Sigmoid colon (tissue), 7 donors: ENCODE measurements at places on chromosomes 11 and 22.

- DNase-seq = peak; percentile 56
Measured at GRCh38 chr11:69367211-69367964, 73.4 kb downstream of the MYEOV start.

GRCh38 chr11:17397311-17398002 is 9.0 kb upstream of the KCNJ11 start:
- no peak for DNase-seq

GRCh38 chr11:80451105-80451504 is 1010.3 kb upstream of the TENM4 start:
- no peak for DNase-seq

DNA sequence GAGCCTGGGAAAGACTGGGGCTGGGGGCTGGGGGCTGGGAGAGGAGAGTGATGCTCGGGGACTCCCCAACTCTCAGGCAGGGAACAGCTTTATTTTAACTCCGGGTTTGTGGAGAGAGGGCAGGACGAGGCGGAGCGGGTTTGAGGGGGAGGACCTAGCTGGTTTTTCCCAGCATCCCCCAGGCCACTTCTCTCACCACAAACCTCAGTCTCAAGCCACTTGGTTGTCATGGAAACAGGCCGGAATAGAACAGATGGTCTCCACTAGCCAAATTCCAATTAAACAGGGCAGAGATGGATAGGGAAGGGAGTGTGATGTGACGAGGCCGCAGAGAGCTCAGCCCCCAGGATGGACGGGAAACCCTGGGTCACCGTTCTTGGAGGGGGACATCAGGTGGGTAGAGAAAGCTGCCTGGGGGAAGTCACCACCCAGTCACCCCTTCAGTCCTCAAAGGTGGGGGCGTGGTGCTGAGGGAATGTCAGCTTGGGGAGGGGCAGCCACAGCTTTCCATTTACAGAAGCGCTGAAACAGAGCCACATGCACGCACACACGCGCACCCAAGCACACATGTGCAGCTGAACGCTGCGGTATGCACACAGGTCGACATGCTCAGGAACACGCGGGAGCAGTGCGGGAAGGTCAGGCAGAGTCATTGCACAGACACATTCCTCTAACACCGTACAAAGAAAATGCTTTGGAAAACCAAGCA is 19.2 kb downstream of the NECTIN1 start:
- no peak for DNase-seq

DNA sequence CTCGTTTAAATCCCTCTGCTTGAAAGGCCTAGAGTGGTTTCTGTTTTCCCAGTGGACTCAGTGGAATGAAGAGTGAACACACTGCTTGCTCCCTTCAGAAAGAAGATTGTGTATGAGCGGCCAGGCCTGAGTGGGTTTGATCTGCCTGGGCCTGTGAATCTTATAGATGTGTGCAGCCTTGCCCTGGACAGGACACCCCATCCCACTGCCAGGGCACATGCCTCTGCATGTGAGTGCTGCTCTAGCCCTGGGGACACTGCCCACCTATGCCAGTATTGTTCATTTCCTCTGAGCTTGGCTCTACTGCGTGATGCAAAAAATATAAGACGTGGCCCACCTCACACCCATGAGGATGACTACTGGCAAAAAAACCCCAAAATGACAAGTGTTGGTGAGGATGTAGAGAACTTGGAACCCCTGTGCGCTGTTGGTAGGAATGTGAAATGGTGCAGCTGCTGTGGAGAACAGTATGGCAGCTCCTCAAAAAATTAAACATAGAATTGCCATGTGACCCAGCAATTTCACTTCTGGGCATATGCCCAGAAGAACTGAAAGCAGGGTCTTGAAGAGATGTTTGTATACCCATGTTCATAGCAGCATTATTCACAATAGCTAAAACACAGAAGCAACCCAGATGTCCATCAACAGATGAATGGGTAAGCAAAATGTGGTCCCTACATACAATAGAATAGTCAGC is 27.3 kb upstream of the NECTIN1 start:
- no peak for DNase-seq

DNA sequence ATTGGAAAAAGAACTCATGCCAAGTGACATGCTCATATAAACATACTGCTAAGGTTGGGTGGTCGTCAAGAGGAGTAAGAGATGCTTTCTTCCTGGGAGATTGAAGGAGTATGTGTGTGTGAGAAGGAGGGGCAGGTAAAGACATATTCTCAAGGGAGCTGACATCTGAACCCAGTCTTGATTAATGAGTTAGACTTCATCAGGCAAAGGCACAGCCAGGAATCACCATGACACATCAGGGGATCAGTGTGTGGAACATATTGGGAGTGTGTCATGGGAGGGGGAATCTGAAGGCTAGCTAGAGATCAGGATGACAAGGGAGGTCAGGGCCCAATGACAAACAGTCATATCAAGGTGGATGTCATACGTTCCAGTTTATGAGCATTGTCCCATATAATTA is 14.9 kb downstream of the CNTF start:
- DNase-seq = no peak

DNA sequence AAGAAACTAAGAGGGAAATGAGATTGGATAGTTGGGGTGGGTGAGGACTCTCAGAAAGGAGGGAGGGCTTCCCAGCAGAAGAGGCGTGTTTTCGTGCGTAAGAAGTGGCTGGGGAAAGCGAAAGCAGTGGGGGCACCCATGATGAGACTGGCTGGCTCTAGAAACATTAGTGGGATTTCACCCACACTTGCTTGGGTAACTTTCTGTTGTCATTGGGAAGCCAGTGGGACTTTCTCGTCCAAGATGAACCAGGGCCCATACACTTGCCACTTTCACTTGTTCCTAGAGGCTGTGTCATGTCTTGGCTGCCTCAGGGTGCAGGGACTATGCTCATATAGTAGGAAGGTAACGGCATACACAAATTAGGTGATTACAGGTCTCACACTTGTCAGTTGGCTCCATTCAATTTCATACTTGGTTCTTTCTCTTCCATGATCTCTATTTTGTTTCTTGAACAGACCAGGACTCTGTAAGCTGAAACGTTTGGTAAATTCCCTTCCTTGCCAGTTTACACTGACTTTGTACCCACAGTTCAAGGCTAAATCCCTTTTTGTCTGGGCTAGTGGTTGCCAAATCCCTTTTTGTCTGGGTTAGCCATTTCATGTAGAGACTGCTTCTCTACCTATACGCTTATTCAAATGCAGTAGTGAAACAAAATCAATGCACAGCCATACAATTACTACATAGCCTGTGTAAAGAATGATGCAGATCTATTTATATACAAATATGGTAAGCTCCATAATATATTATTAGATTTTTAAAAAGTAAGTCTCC is 42.0 kb upstream of the CXCR5 start:
- DNase-seq = no peak

DNA sequence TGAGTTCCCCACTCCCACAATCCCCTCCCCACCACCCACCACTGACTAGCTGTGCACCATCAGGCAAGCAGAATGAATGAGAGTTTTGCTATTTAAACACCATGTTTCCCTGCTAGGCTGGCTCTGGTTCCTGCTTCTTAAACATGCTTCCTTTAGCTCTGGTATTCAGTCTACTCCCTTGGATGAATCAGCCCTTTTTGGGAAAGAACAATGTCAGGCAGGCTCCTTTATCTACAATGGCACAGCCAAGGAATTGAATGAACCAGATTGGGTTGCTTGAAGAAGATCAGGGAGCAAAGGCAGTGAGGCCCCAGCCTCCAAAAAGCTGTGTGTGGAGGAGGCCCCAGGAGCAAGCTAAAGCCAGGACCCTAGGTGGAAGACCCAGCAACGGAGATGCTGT is 92.9 kb upstream of the ISX start:
- no peak for DNase-seq

GRCh38 chr22:36246718-36247117 is 6.2 kb upstream of the APOL1 start:
- no peak for DNase-seq

DNA sequence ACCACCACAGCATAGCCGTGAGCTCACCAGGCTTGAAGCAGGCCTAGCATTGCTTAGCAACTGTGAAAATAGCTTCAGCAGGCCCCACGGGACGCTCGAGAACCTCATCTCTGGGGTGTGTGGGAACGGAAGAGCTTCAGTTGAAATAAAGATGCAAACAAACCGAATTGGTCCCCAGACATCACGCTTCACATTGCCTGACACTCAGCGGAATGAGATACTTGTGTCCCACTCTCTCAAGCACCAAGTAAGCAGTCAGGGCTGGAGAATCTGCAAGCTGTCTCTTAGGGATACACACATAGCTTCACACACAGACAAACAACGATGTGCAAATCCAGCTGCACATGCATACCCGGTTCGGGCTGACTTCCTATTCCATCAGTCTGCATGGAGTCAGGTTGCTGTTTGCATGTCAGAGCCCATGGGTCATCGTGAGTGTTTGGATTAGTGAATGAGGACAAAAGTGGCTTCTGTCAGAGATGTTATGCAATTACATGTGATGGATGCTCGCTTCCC is 205.7 kb downstream of the SNX19 start:
- DNase-seq = no peak

- peak; percentile 91 for DNase-seq
Measured at GRCh38 chr22:27113211-27113635, 455.8 kb downstream of the MIAT start.

- no peak for DNase-seq
Measured at GRCh38 chr22:20583471-20583922, 76.1 kb downstream of the MED15 start.

- DNase-seq = no peak
Measured at GRCh38 chr22:22710719-22711531, 66.5 kb downstream of the GGTLC2 start.

- no peak for DNase-seq
Measured at GRCh38 chr11:119935349-119935925, 202.5 kb downstream of the TRIM29 start.

DNA sequence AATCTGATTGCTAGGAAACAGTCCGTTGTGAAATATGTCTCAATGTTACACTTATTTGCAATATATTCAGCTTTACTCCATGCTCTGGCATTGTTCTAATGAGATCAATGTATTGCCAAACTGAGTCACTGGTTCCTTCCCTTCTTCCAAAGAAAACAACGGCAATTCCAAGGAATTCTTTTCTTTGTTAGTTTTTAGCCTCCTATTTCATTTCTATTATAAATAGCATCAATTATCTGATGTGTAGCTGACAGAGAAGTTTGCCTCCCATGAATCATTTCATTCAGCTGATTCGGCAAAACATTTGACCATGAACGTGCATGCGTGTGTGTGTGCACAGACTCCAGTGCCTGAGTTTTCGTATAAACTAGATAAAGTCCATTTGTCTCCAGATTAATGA is 346.8 kb downstream of the ETS1 start:
- DNase-seq = no peak

DNA sequence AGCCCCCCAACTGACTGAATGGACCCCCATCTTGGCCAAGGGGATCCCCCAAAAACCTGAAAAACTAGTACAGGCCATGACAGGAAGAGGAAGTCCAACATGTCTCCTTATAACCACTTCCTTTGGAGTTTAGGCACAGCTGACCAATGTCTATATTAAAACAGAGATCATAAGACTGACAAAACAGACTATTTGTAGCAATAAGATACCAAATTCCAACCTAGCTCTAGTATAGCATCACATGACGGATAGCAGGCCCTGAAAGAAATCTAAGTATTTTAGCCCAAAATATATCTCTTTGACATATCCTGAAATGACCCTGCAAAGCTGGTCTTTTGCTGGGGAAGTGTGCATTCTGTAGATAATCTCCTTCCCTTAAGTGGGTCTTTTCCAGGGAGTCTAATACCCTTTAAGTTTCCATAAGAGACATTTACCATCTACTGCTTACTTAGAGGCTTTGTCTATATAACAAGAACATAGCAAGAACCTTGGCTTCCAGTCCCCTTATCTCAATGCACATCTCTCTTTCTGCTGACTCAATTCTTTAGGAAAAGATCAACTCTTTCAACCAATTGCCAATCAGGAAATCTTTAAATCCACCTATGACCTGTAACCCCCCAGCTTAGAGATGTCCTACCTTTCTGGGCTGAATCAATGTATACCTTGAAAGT is 34.9 kb upstream of the ACER3 start:
- no peak for DNase-seq

DNA sequence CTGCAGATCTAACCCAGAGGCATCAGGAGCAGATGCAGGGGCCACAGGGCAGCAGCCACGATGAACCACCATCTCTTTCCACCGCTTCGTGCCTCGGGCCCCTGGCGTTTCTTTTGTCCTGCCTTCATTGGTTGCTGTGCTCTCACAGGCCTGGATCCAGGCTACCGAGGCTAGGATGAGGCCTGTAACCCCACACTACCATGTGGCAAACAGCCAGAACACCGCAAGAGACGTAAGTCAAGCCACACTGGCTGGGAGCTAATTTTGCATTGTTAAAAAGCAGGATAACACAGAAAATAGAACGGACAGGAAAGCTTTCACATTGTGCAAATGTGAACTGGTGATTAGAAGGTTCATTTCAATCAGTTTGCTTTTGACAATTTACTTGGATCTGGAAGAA is 15.7 kb upstream of the ARFGAP3 start:
- DNase-seq = no peak

DNA sequence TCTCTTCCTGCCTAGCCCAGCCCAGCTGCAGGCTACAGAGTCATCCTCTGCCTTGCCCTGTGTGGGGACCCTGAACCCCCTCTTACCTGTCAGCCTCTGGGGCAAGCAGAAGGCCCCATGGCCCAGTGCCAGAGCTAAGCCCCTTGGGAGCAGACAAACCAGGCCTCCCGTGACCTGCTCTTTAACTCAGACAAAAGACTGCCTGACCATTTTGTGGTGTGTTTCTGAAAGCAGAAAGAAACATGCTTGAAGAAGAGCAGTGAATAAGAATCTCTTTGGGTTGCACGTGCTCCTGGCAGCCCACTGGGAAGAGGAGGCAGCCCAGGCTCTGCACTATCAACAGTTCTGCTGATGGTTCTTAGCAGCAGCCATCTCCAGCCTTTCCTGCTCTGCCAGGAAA is 118.6 kb downstream of the GRIK4 start:
- DNase-seq = no peak

DNA sequence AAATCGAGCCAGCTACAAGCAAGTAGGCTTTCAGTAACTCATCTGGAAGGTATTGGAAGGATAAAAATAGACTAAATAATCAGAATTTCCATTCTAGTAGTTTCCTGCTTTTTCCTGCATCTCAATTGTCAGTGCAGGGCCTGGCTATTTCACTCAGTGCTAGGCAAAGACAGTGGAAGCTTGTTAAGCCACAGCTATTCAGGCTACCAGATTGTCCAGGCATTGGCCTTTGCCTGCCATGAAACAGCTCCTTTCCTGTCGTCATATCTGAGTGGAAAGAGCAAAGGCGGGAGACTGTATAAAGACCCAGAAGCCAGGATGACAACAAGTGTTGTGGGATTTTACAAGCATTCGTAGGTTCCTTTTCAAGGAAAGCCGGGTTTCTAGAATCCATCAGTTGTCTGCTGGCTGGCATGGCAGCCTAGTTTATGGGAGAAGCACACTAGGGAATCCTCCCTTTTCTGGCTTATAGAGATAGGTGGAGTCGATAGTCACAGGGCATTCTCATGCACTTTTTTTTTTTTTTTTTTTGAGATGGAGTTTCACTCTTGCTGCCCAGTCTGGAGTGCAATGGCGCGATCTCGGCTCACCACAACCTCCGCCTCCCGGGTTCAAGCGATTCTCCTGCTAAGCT is 2.0 kb upstream of the TNRC6B start:
- DNase-seq = no peak

- no peak for DNase-seq
Measured at GRCh38 chr11:79007771-79008402, 432.9 kb downstream of the TENM4 start.
